ENCODE measurements at places on chromosomes 13 and 19. TPM values are rescaled to one million over a fixed set of nuclear protein-coding genes. Genes with fewer than 3 reads are reported as not detected.

- DNase-seq: no peak
These were observed 1018.3 kb downstream of the DIAPH3 start for GRCh38 chr13:59145381-59145780.

Gene ADGRE2
- total RNA-seq: 10.3 TPM

Gene TNFSF13B
- 3.7 TPM for total RNA-seq

- DNase-seq: no peak
These were observed 23.4 kb downstream of the DGKH start for GRCh38 chr13:42071672-42072419.

DNA sequence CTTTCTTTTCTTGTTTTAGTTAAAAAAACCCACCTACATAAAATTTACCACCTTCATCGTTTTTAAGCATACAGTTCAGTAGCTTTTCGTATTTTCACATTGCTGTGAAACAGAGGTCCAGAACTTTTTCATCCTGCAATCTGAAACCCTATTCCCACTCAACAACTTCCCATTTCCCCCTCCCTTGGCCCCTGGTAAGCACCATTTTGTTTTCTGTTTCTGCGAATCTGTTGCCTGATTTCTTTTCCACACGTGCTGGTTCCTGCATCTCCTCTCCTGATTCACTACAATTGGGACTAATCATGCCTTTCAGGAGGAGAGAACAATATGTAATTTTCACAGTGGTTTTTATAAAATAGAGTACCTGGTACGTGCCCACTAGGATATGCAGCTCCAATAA lies 149.2 kb upstream of the RNF113B start:
- no peak for DNase-seq

DNA sequence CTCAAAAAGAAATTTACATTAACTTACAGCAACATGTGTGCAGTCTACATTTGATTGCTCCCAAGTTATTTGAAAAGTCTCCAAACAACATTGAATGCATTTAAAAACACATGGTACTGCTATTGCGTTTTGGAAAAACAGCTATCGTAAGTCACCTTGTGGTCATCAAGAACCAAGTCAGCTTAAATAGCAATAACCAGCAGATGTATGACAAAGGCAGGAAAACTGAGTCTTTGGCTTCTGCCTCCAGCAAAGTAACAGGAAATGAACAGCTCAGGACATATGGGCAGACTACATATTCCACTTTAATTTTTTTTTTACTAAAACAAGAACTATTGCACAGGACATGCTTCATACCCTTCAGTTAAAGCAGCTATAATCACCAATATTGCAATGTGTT lies 580.6 kb upstream of the SPRY2 start:
- DNase-seq: no peak

DNA sequence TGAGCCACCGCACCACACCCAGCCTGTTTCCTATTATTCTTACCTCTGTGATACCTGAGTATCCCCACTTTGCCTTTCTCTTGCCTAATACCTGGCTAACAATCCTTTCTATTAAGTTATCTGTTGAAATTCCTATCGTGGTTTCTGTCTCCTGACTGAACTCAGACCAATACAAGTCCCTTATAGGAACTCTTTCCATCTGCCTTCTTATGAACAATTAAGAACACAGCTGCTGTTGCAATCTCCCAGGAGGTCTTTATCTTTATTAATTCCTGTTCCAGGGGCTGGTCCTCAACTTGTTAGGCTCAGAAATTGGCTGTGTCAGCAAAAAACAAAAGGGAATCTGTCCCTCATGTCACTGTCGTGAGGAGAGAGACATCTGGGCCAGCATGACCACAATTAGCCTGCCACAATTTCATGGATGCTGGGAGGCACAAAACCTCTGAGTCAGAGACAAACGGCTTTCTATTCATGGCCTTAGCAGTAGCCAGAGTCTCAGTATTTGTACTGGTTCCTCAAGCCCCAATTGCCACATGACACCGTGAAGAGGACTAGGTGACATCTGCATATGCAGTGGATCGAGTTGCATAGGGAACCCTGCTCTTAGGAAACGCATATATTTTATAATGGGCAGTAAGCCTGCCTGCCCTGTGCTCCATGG lies 58.2 kb downstream of the NUFIP1 start:
- DNase-seq: no peak

Gene NRTN
- total RNA-seq: 1.0 TPM

Gene ZNF792
- total RNA-seq: 10.2 TPM

DNA sequence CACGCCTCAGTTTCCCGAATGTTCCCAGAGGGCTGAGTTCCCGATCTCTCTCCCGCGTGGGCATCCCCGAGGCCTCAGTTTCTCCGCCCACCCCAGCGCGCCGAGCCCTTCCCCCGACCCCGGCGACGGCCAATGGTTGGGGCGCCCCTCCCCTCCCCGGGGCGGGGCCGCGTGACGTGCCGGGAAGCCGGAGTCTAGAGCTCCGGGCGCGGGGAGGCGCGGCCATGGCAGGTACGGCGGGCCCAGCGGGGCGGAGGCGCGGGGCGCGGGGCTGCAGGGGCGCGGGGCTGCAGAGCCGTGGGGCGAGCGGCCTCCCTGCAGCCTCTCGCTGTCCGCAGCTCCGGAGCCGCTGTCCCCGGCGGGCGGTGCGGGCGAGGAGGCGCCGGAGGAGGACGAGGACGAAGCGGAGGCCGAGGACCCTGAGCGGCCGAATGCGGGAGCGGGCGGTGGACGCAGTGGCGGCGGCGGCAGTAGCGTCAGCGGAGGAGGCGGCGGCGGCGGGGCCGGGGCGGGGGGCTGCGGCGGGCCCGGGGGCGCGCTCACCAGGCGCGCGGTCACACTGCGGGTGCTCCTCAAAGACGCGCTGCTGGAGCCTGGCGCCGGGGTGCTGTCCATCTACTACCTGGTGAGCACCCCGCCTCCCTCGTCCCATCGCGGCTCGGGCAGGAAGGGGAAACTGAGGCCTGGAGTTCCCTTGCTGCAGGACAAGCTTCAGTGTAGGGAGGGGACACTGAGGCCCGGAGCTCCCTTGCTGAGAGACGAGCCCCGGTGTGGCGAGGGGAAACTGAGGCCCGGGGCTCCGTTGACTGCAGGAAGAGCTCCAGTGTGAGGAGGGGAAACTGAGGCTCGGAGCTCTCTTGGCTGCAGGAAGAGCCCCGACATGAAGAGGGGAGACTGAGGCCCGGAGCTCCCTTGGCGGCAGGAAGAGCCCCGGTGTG lies at the start of gene MPND:
Gene MPND, plus strand, starts transcription at position 193 of the 938 bp plus-strand sequence. Its CDS starts 32 bp downstream, at position 225.
- DNase-seq: peak; percentile 94

Gene CBARP
- total RNA-seq: 0.73 TPM

GRCh38 chr13:34608331-34608730 lies 333.7 kb upstream of the NBEA start:
- DNase-seq: no peak

- no peak for DNase-seq
These were observed 24.7 kb downstream of the SUCLA2 start for GRCh38 chr13:47976325-47976724.

DNA sequence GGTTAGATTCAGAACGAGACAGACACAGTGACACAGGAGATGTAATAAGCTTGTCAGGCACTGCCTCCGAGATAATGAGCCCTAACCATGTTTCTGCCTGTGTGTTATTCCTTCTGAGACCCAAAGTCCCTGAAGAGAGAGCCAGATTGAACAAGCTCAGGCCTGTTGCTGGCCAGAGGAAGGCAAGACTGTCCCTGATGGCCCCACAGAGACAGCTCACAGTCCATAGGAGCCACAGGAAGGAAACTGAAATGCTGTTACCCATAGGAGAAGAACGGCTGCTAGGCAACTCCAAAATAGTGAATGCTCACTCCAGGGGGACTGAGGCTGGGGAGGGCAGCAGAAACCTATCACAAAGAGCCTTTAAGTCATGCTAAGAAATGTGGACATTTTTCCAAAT lies 31.8 kb upstream of the RFXAP start:
- DNase-seq: no peak

Gene PLK5
- total RNA-seq: not detected

Gene JSRP1
- 0.49 TPM for total RNA-seq
